ENCODE measurements at places on chromosomes 3 and 15.

GRCh38 chr3:190680691-190681090 is 166.8 kb downstream of the IL1RAP start:
- DNase-seq: no peak

- DNase-seq: no peak
These were observed 13.8 kb upstream of the TXNRD3 start for GRCh38 chr3:126668450-126669401.

GRCh38 chr3:25191673-25192072 is 236.4 kb upstream of the RARB start:
- peak; percentile 35 for DNase-seq

GRCh38 chr15:70443486-70444273 is 319.7 kb downstream of the UACA start:
- no peak for DNase-seq

- DNase-seq: no peak
These were observed 1.9 kb downstream of the RAB6B start for GRCh38 chr3:133893683-133894352.

DNA sequence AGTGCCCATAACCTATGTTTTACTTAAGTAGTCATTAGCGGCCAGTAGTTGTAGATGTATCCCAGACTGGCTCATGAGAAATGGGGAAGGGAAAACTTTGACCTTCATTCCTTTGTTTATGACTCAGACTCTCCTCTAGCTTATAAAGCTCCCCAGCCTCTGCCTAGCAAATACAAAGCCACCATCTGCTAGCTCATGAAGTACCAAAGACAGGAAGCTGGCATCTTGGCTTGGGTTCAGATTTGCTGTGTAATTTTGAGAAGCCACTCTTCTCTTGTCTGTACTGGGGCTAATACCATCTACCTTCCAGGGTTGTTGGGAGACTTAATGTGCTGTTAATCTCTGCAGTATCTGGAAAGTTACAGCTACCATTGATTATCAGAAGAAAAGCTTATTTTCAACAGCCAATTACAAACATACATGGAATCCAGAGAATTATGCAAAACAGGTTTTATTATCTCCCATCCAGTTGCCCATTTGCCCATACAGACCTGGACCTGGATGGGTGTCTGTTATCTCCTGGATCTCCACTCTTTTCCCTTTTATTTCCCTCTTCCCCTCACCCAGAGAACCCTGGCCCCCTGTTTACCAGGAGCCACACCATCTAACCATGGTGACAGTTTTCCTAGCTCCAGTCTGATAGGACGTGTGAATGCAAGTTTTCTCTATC is 153.8 kb downstream of the SEMA6D start:
- peak; percentile 56 for DNase-seq

DNA sequence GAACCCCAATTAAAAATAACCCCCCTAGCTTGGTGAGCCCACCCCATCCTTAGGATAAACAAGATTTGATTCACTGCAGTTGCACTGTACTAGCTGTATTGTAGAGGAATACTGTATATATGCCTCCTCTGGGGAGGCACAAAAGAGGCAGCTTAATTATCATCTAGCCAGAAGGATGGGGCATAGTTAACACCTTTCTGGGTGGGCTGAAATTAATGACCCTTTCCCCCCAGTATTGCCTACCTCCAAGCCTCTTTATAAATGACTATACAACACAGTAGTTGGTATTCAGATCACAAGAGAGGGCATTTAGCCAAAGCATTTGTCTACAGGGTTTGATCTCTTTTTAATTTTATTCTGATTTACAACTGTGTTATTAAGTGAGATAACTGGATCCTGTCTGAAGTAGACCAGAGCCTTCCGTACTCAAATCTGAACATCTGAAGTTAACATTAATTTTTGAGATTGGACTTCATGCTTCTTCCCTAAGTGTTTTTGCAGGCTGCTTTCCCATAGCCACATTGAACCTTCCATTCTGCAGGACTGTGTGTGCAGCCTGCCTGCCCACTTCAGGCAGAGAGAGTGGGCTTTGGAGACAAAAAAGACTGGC is 807.0 kb upstream of the ARRDC4 start:
- DNase-seq: no peak

DNA sequence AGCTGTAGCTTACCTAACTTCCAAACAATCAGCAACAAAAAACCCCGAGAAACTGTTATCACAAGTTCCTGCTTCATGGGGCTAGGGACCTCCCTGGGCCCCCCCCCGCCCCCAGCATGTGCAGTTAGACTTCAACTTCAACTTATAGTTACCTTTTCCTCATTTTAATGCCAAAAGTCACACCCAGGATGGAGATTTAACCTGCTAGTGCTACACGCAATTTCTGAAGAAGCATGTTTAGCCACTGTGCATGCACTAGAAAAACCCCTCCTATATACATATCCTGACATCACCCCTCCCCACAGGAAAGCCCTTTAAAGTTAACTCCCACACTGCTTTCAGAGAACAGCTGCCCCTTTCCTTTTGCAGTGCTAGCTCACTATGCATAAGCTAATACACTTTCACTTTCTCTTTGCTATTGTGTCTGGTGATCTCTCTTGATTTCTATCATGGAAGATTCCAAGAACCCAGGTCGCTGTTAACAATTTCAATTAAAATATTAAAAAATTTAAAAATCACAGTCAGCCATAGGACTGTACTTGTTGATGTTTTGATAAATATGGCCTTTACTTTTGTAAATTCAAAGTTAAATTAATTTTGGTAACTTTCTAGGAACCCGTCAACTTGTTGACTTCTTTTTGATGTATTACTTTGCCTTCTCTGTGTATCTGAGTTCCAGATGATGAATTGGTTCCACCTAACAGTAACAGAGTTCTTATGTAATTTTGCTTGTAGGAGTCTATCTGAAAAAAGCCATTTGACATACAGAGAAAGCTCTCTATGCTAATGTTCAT is 75.2 kb upstream of the ACAD9 start:
- no peak for DNase-seq

DNA sequence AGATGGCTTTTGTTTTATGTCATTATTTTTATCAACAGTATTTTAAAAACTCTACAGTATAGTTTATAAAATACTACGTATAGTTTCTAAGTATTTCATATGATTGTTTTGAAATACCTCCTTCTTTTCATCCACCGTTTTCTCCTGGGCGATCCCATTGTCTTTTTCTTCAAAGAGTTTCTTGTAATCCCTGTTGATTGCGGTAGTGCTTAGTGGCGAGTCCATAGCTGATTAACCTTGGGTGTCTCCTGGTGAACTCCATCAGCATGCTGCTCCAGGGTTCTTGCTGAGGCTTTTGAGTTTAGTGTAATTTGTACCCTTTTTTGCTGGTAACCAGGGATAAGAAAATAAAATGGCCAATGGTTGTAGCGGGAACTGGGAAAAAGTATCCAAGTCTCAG is 3.6 kb downstream of the PIAS1 start:
- DNase-seq: no peak

DNA sequence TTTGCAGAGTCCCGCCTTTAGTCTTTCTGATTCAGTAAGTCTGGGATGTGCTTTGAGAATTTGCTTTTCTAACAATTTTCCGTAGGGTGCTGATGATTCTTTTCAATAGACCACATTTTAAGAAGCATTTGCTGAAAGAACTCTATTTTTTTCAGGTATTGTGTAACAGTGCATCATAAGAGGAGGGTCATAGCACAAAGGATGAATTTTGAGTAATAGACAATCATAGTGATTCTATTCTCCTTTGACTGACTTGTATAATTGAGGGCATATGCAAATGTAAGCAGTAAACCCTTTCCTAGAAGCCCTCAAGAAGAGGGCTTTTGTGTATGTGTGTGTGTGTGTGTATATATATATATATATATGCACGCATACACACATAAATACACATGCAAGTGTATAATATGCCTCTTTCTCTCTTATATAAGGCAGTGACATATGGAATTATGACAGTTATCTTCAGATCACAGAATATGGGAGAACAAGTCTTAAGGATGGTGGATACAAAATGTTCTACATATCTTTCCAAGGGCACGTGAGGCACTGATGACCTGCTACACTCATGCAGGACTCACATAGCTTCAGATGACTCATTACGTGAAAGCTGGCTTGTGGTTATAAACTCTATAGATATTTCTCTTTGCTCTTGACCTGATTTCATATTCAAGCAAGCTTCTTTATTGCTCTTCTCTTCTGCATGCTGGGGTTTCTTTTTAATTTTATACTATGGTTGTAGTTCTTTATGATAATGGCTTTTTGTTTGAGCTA is 6.5 kb upstream of the PLSCR1 start:
- DNase-seq: peak; percentile 85

DNA sequence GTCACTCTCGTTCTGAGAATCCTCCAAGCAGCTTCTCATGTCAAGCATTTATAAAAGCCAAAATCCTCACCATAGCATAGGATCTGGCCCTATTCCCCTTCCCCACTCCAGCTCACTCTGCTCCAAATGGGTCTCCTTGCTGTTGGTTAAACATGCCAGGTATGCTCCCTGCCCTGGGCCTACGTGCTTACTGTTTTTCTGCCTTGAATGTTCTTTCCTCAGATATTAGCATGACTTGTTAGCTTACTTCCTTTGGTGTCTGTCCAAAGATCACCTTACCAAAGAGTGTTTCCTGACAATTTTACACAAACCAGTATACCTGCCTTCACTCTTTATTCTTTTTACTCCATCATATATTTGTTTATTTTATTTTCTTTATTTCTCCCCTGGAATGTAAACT is 33.1 kb upstream of the MYO5C start:
- no peak for DNase-seq

DNA sequence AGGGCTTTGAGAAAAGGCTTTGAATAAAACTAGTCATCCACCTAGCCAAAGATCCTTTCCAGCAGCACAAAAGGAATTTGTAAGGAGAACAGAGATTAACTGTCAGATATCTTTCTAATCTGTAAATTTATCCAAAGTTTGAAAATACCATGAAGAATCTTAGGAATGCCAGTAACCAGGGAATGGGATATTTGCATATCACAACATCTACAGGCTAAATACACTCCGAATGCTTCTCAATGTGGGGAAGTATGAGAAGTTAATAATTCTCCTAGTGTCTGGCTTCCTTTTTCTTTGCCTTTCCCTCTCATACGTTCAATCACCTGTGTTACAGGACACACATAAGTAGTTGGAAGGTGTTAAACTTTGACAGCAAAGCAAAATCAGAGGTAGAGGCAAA is 7.8 kb downstream of the ANAPC13 start:
- DNase-seq: no peak

GRCh38 chr3:61066800-61067199 is 184.5 kb downstream of the FHIT start:
- no peak for DNase-seq

GRCh38 chr3:190902292-190902691 is 39.8 kb upstream of the GMNC start:
- DNase-seq: peak; percentile 59

DNA sequence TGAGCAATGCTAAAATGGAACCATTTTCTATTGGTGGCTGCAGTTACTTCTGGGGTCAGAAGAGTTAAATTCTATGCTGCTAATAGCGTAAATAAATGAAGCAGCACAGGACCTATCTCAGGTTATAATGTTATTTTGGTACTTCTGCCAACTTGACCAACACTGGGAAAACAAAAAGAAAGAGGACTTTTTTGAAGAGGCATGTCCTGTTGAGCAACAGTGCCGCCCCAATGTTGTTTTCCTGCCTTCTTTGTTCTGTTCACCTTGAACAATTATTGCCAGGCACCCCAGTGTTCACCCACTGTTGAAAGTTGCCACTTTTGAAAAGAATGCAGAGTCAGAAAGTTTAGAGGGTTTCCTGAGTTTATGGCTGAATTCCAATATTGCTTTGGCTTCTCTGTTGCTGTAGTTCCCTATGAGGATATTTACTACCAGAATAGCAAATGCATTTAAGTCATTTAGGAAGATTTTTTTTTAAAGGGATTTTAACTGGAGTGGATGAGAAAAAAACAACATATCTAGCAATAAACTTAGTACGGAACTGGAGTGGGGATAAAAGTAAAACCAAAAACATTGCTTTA is 679.0 kb upstream of the DPPA4 start:
- no peak for DNase-seq

- DNase-seq: no peak
These were observed 52.4 kb upstream of the SI start for GRCh38 chr3:165130708-165131107.

DNA sequence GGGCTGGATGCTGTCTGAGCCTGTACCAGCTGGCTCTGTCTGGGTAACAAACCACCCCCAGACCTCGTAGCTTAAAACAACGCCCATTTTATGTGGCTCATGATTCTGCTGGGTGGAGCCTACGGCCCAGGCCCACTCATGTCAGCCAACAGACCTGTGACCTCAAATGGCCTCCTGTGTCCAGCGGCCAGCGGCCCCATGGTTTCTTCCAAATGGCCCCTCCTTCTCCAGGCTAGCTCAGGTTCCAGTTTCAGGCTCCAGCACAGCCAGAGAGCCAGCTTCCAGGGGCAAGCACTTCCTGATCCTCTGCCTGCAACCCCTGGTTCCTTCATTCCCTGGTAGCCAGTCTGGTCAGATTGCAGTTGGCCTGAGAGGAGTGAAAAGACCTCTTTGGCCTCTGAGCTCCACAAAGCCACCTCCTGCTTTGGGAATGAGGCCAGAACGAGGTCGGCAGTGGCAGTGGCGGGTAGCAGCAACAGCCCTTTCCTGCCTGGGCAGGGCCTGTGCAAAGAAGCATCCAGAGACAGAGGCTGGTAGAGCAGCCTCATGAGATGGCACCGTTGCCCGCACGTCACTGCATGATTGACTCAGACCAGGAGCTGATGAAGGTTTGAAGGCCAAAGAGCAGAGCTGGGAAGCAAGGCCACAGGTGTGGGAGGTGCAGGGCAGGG is 21.0 kb upstream of the PLXNA1 start:
- DNase-seq: peak; percentile 49

DNA sequence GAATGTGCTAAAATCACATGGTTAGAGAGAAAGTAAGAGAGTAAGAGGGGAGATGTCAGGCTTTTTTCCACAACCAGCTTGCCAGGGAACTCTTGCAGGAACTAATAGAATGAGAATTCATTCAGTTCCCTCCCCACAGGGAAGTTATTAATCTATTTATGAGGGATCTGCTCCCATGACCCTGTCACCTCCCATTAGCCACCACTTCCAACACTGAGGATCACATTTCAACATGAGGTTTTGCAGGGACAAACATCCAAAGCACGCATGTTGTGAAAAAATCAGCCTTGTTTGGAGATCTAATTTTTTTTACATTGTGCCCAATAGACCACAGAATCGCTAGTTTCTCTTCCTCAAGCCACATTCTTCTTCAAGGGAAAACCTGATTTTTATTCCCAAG is 904.0 kb downstream of the TBL1XR1 start:
- DNase-seq: no peak

DNA sequence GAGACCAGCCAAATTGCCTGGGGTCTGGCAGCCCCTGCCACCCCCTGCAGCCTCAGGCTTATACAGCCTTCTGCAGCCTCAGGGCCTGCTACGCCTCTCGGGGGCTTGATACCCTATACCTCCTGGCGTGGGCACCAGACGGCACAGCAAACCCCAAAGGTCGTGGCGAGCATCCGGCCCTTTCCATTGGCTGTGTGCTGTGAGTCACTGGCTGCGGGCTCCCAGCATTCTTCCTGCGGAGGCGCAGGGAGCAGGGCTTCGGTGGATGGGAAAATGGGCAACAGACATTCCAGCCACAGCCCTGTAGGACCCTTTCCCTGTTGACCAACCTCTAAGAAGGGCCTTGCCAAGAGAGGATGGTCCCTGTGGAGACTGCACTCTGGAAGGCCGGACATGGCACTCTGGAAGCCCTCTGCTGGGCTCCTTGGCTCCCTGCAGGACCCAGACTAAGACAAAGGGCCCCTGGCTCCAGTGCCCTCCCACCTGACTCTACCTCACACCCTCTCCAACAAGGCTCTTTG is 59.6 kb downstream of the ITGA11 start:
- DNase-seq: peak; percentile 21

- DNase-seq: no peak
These were observed 12.8 kb upstream of the MTMR10 start for GRCh38 chr15:31004220-31004733.
